ENCODE measurements at places on chromosomes 6 and 20.

DNA sequence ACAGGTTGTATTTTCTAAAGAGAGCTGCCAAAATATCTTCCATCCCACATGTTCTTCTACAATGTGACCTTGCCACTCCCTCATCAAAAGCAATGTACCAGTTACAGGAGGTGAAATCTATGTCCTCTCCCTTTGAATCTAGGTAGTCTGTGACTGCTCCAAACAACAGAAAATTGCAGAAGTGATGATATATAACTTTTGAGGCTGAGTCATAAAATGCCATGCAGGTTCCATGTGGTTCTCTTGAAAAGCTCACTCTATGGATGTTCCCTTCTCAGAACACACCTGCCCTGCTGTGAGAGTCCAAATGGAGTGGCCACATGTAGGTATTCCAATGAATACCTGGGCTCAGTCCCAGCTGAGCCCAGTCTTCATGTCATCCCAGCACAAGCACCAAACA is 16.9 kb upstream of the PHIP start:
- DNase-seq, result no peak

GRCh38 chr6:6386010-6386409 is 65.5 kb upstream of the F13A1 start:
- DNase-seq, result no peak

GRCh38 chr20:38321959-38322598 is 18.1 kb downstream of the BPI start:
- DNase-seq, result no peak

- no peak for DNase-seq
Observed at GRCh38 chr6:47126647-47127391, 84.7 kb upstream of the ADGRF1 start.

DNA sequence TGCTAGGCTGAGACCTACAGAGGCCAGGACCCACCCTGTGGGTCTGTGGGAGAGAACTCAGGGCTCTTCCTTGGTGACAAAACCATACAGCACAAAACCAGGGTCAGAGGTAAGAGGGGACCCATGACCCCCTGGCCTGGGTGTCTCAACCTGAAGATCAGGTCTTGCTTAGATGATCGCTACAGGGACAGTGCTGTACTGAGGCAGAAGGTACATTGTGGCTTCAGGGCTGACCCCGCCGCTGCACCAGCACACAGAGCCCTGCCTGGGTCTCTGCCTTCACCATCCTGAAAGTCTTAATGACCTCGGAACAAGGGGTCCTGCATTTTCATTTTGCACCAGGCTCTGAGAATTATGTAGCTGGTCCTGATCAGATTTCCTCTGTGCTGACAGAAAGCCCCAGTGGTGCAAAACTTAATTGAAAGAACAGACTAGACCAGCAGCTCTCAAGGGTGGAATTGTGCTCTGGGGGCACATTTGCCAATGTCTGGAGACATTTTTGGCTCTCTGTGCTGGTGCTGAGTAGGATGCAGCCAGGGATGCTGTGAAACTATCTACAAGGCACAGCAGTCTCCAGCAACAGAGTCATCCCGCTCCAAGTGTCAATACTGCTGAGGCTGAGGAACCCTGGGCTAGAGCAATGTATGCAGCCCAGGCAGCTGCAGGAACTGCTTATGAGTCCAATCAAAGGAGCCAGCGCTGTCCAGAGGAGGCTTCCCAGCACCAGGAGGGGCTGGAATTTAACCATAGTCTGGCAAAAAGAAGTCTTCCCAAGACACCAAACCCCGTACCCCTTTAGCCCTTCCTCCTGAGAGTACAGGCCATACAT is 254.9 kb downstream of the ERMARD start:
- DNase-seq, result no peak

GRCh38 chr20:50467718-50468356 is 42.3 kb upstream of the PTPN1 start:
- no peak for DNase-seq

DNA sequence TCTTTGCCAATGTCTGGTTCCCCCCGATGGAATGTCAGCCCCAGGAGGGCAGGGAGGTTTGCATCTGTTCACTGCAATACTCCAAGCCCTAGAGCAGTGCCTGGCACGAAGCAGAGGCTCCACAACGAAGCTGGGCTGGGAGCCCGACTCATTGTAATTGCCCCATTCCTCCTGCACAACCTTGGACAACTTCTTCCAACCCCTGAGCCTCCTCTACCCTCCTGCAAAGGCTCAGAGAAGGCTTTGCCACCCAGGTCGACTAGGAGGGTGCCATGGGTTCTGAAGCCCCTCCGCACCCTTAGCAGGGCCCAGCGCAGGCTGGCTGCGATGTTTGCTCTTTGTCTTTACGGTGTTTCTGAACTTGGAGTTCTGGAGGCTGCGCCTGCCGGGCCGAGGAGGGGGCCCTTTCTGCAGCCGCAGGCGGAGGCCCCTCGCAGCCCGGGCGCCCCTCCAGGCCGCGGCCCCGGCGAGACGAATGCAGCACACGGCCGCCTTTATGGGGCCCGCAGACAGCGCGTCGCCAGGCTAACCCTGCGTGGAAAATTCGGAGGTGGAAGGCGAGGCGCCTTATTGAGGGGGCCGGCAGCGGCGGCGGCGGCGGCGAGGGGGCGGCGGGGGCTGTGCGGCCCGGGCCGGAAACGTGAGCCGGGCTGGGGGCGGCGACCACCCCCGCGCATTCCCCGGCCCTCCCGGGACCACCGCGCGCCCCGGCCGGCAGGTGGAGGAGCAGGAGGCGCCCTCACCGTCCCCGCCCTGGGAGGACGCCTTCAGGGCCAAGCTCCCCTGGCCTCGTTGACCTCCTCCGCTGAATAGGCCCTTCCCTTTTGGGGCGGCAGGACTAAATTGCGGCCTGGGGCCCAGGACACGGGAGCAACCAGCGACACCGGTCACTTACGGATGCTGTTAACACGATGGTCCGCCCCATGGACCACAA is 27.0 kb downstream of the SNAI1 start:
- DNase-seq, result no peak

All from stimulated activated CD4-positive, alpha-beta T cell treated with anti-CD3 and anti-CD28 coated beads, Interleukin-15, amount 100 ng/mL, for 1 hour (primary cell).